ENCODE measurements at places on chromosomes 6 and 20. TPM values are rescaled to one million over a fixed set of nuclear protein-coding genes. Genes with fewer than 3 reads are reported as not detected.

GRCh38 chr6:162251257-162251656 lies 476.3 kb downstream of the PRKN start:
- DNase-seq: no peak

- DNase-seq: no peak
Measured at GRCh38 chr6:10894958-10895357, 8.1 kb downstream of the SYCP2L start.

Gene TAAR1
- not detected for total RNA-seq

Gene EYA2
- total RNA-seq: 2.2 TPM

Measured in lung (tissue), 17 donors.